Omental fat pad (tissue), 4 donors: ENCODE measurements at places on chromosomes 3 and 15. TPM values are rescaled to one million over a fixed set of nuclear protein-coding genes. Genes with fewer than 3 reads are reported as not detected.

GRCh38 chr3:45179163-45179562, 33.0 kb upstream of the CDCP1 start:
- no peak for DNase-seq

- DNase-seq, result no peak
These were observed 692 bp downstream of the ZWILCH start for GRCh38 chr15:66505818-66506217.

- no peak for DNase-seq
These were observed 1.3 kb downstream of the MINAR1 start for GRCh38 chr15:79433276-79433990.

DNA sequence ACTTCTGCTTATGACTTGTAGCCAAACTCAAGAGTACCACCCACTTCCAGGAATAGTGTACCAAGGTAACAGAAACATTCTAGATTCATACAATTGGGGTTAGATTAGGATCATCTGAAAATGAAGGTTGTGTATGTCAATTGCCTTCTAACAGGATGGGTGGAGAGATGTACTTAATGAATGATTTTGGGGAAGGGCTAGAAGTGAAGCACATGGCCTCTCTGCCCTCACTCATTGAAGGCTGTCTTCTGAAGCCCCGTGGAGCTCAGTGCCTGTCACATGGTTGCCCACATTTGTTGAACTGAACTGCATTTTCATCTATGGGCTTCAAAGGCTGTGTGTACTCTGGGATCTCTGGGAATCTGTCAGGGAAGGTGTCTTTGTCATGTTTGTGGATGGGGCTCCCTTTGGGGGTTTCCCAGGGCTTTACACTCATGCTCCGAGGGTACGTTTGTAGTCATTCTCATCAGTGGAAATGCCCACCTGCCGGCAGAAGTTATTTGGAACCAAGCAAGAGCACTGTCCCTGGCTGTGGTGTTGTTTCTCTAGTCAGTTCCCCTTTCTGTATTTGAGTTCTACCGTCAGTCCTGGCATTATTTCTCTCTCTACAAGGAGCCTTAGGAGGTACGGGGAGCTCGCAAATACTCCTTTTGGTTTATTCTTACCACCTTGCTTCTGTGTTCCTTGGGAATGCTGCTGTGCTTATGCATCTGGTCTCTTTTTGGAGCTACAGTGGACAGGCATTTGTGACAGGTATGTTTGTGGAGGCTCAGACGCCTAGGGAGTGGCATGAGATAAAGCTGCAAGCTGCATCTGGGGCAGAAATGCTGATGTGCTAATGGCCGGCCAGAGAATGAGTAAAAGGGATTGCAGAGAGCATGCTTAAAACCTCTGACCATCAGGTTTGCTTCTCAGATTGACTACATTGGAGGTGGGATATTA, 22.4 kb downstream of the CD86 start:
- DNase-seq, result no peak

GRCh38 chr15:70095408-70096214, 2.1 kb downstream of the TLE3 start:
- DNase-seq, result no peak

P2RY14 gene
- 12.8 TPM for total RNA-seq

DNA sequence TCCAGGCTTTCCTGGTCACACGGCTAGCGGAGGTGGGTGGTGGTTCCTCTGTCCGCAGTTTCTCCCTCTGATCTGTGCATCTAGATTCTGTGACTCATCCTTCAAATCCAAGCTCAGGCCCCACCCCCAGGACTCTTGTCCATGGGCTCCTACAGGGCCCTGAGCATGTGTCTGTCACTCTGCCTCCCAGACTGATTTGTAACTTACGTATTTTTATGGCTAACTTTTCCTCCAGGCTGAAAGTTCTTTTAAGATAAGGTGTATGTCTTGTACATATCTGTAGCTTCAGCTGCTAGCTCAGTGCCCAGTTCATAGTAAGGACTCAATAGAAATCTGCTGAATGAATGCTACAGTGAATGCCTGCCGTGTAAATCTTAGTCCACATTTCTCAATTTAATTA, 8.0 kb downstream of the ESYT3 start:
- no peak for DNase-seq

RSL24D1 gene
- 49.3 TPM for total RNA-seq

DNA sequence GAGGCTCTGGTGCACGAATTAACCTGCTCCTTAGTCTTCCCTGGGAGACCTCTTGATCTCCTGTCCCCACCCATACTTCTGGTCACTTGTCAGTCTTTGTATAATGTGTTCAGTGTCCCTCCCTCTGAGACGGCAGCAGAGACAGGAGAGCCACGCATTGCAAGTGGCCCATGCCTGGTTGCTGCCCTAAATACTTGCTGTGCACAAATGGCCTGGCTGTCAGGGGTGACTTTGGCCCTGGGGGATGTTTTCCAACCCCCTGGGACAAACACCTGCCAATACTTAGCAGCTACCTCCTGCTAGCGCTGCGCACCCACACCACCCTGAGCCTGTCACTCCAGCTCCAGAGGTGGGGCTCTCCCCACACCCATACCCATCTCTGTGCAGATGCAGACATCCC, 17.2 kb downstream of the KLF13 start:
- DNase-seq, result no peak

DNA sequence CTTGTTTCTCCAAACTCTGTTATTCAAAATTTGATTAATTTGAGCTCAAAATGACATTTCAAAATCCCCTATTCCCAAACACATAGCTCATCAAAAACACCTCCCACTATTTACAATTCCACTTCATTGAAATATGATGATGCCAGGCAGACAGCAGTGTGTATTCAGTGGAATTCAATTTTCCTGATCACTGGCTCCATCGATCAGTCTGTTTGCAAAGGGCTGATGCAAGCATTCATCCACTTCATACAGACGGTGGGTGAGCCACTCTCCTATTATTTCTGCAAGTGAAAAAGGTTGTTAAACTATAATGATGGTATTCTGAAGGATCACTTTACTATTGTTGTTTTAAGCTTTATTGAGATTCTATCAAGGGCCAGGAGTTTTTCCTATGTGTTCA, 90.7 kb downstream of the RTP4 start:
- no peak for DNase-seq

GLDN gene
- 31.5 TPM for total RNA-seq

SYNPR gene
- not detected for total RNA-seq

PPP1R14D gene
- not detected for total RNA-seq

DNA sequence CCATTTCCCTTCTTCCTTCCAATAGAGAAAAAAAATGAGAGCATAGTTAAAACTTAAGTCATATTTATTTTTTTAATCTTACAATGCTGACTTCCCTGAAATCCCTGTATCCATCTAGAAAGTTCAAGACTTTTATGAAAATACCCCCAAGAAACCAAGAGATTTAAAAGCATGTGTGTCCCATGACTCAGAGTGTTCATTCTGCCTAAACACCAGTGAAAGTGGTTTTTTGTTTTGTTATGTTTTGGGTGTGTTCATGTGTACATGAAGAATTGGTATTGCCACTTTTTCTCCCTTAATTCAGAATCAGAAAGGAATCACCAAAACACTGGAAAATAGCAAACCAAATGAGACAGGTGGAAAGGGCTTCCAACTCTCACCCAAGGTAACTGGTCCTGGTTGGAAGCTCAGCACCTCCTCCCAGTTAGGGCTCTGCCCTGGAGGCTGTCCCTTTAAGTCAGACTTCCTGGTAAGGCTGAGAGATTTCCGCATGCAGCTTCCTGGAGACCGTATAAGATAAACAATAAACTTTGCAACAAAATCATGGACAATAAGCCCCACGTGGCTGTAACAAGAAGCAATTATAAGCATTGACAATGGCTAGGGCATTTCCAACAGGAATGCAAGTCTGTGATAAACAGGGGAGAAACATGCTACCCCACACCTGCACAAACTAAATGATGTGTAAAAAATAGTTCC, 121.9 kb upstream of the ARHGEF3 start:
- DNase-seq, result no peak

DNA sequence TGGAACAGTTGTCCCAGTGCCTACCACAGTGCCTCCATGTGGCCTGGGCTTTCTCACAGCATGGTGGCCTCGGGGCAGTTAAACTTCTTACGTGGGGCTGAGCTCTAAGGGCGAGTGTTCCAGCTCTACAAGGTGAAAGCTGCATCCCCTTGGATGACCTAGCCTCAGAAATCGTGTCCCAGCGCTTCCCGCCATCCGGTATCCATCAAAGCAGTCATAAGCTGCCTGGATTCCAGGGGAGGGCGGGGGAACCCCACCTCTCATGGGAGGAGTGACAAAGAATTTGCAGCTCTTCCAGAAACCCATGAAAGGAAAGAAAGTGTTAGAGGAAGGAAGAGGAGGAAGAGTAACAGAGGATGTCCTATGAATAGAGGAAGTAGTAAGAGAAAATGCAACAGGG, 45.8 kb upstream of the CCDC174 start:
- DNase-seq, result no peak

DNA sequence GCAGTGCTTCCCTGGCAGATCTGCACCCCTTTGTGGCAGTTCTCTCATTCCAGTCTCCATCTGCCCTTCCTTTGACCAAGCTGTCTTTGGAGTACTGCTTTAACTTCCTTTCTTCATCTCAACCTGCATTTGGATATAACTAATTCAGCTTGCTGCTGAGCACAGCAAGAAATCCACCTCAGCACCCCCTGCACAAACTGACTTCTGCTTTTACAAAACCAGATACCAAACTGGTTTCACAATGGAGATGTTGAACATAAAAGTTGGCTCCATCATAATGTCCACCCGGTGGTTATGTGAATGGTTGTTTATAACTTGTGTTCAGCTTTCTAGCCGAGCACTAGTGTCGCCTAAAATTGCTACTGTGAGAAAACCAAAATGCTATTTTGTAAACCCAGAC, 341.1 kb upstream of the SEMA6D start:
- DNase-seq, result no peak

- no peak for DNase-seq
These were observed 27.2 kb downstream of the PLD1 start for GRCh38 chr3:171783086-171783485.

DNA sequence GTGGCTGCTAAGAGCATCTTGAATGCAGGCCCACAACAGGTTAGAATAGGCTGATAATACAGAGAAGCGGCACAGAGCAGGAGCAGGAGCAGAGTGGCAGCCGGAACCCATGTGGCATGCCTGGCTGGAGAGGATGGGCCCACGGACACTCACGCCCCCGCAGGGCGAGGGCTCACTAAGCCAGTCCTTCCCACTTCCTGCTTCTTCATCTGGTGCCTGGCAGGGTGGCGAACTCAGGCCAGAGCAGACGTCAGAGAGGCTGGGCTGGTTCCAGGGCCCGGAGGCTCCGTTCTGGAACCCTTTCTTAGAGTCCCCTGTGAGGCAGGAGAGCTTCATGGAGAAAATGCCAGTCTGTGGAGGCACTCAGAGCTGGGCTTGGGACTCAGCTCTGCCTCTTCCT, 195.1 kb downstream of the NTRK3 start:
- no peak for DNase-seq

DNA sequence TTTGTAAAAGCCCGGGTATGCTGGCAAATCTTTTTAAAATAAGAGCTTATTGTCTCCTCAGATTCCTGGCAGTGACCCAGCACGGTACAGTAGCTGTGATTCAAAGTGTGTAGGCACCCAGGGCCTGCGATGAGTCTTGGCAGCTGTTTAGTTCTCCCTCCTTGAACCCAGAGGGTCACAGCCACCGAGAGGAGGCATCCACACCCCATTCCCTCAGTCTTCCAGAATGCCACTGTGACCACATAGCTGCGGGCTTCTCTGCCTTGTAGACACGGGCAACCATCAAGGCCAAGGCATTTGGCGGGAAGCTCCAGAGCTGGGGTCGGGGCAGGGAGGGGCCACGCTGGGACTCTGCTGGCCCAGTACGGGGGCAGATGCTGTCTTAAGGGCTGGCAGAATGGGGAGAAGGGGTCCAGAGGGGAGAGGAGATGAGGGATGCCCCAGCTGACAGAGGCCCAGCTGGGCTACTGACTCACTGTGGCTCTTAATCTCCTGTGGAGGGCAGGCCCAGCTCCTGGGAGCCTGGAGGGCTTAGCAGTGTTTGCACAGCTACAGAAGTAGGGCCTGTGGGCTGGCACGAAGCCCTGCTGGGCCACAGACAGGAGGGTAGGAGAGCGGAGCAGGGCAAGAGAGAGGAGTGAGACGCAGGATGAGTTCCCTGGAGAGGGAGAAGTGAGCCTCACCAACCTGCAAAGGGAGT, 68.8 kb upstream of the DLG1 start:
- no peak for DNase-seq

DNA sequence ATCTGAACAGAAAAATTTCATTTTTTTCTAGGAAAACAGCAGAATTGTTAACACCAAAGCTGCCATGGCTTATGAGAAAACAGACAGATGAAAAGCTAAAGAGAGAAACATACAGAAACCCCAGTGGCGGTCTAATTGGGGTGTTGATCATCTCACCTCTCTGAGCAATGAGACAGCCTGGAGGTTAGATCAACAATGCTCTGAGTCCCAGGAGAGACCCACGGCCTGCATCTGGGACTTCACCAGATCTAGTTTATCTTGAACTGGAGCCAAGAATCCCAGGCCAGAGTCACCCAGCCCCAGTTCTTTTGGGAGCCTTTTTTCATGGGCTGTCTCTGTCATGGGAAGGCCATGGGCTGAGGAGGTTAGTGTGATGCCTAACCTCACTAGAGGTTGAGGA, 3.5 kb upstream of the GALNT15 start:
- no peak for DNase-seq

CLCN2 gene
- 2.1 TPM for total RNA-seq

DNA sequence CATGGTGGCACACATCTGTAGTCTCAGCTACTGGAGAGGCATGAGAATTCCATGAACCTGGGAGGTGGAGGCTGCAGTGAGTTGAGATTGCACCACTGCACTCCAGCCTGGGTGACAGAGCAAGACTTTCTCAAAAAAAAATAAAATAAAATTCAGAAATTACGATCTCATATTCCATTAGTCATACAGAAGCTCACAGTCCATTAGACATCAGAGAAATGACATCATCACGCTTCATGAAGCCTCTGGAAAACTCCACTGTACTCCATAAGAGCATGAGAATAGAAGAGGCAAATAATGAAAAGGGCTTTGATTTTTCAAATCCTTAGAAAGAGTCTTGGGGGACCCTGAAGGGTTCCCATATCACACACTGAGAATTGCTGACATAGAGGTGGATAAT, 145.0 kb upstream of the MITF start:
- no peak for DNase-seq

ARID3B gene
- 2.2 TPM for total RNA-seq

CXCR6 gene
- 2.9 TPM for total RNA-seq

TUSC2 gene
- total RNA-seq, result 28.8 TPM

GRCh38 chr15:93382200-93382820, 293.3 kb upstream of the RGMA start:
- no peak for DNase-seq

- no peak for DNase-seq
These were observed 639 bp downstream of the MKRN3 start for GRCh38 chr15:23566071-23566554.

DNA sequence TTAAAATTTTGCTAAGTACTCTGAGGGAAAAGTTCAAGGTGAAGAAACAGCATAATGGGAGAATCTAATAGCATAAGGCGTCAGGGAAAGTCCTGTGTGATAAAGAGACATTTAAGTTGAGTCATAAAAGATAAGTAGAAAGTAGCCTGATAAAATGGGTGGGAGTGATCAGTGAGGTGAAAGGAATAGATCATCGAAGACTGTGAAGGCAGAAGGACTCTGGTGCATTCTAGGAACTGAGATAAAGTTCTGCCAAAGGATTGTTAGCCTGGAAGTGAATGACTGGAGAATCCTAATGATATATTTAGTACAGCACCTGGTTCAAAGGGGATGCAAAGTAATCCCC, 149.9 kb downstream of the CFAP20DC start:
- DNase-seq, result no peak
